ENCODE measurements at places on chromosomes 16 and 17.

- no peak for DNase-seq
Observed at GRCh38 chr16:55821210-55821609, 11.7 kb downstream of the CES1 start.

- no peak for DNase-seq
Observed at GRCh38 chr16:84795329-84796053, 24.3 kb upstream of the CRISPLD2 start.

- DNase-seq = no peak
Observed at GRCh38 chr17:82806645-82807044, 33.2 kb downstream of the ZNF750 start.

DNA sequence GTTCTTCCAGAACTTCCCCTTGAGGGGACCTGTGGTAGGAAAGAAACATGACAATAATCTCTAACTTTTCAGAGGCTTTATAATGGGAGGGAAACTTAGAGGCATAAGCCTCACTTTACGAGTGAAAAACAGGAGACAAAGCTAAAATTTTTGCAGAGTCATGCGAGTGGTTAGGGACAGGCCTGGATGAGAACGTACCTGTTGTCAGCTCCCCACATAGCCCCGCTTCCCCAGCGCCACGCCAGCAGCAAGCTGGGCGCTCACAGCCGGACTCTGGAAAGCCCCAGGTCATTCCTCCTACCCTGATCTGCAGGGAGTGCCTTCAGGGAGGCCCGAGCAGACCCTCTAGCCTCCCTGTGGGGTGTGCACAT, 53.6 kb downstream of the LDHD start:
- no peak for DNase-seq

DNA sequence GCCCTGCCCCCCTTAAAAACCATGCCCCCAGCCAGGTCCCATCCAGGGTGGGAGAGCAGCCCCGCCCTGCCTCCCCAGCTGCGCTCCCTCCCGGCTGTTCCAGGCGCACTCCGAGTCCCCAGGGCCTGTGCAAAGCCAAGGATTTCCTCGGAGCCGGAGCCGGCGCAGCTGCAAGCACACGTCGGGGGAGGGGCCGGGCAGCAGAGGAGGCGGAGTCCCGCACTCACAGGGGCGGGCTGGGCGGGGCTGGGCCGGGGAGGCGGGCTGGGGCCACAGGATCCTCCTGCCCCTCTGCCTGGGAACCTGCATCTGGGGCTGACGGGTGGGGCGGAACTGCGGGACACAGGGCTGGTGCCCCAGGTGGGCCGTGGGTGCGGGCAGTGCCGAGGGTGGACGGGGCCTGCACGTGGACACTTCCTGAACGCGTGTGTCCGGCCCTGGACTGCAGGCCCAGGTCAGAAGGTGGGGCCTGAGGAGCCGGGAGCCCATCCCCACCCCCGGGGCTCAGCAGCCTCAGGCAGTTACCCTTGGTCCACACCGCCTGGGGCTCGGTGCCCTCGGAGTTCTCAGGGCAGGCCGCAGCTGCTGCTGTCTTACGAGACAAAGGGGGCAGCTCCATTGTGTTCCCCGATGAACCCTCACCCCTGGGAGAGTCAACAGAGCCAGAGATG, 24.0 kb upstream of the SSTR5 start:
- no peak for DNase-seq

Data from NCI-H1436 treated with DMSO at 0.1 percent for 48 hours (cell line).